ENCODE measurements at places on chromosomes 5 and 9. TPM values are rescaled to one million over a fixed set of nuclear protein-coding genes. Genes with fewer than 3 reads are reported as not detected.

GRCh38 chr9:97703437-97704344, 6.6 kb upstream of the XPA start:
- DNase-seq = no peak
- no peak overlapping the region for H3K4me3 ChIP-seq
- H3K36me3 ChIP-seq = no peaks in the 10 kb centered on the region
- H3K27me3 ChIP-seq = no peaks in the 10 kb centered on the region
- H3K27ac ChIP-seq = peak overlapping the region; percentile 71
- H3K4me1 ChIP-seq = peaks cover 5% of the 10 kb centered on the region

- no peak overlapping the region for H3K4me3 ChIP-seq
Measured at GRCh38 chr9:36328798-36329411, 70.7 kb upstream of the GNE start.

DNA sequence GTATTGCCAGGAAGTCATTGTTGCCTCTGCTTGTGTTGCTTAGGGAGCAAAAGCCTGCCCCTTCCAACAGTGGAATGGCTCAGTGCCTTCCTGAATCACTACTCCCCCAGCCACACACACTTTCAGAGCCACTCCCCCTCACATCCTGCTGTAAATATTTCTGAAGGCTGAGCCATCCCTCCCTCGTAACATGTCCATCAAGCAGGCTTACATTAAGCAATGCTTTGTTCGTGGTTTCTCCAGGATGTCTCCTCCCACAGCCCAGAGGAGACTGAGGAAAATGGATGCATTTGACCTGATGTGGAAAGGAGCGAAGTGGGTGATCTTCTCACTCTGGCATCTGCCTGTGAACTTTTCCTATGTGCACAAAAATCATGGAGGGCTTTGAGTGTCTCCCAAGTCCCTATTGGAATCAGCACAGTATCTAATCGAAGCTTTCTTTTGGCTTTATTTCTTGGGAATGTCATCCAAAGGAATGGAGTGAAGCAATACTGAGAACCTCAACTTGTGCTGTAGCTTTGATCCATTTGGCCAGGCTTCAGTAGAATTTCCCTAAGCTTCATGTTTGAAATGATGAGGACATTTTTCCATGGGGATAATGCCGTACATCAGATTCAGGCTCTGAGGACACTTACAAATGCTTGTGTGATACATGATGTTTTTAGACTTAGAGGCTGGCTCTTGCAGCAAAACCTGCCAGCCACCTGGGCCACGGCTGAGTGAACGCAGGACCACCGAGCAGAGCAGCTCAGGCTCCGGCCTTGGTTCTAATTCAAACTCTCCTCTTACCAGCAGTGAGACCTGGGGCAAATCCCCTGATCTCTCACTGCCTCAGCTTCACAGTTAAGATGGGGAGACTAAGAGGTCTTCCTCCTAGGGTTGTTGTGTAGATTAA, 389.1 kb downstream of the ENC1 start:
- H3K27me3 ChIP-seq = no peaks in the 10 kb centered on the region
- H3K36me3 ChIP-seq = no peaks in the 10 kb centered on the region
- H3K4me1 ChIP-seq = no peaks in the 10 kb centered on the region
- no peak overlapping the region for H3K4me3 ChIP-seq
- no peak for DNase-seq

- H3K36me3 ChIP-seq = no peaks in the 10 kb centered on the region
- DNase-seq = no peak
- no peaks in the 10 kb centered on the region for H3K4me1 ChIP-seq
- H3K4me3 ChIP-seq = no peak overlapping the region
- H3K27me3 ChIP-seq = no peaks in the 10 kb centered on the region
Measured at GRCh38 chr5:6118691-6119090, 259.7 kb downstream of the MED10 start.

- no peaks in the 10 kb centered on the region for H3K36me3 ChIP-seq
- no peaks in the 10 kb centered on the region for H3K27me3 ChIP-seq
- peaks cover 16% of the 10 kb centered on the region for H3K4me1 ChIP-seq
- H3K27ac ChIP-seq = peak overlapping the region; percentile 28
Measured at GRCh38 chr9:133050781-133051180, 11.0 kb upstream of the CEL start.

- H3K4me1 ChIP-seq = peaks cover 51% of the 10 kb centered on the region
- H3K4me3 ChIP-seq = peak overlapping the region; percentile 14
- H3K27ac ChIP-seq = peak overlapping the region; percentile 100
- peak; percentile 92 for DNase-seq
- no peaks in the 10 kb centered on the region for H3K36me3 ChIP-seq
Measured at GRCh38 chr9:129482521-129483414, 138.1 kb downstream of the C9orf50 start.

GRCh38 chr5:151144922-151145321, 12.7 kb downstream of the ANXA6 start:
- no peak for DNase-seq
- H3K4me3 ChIP-seq = no peak overlapping the region
- no peaks in the 10 kb centered on the region for H3K4me1 ChIP-seq
- no peaks in the 10 kb centered on the region for H3K27me3 ChIP-seq

- no peaks in the 10 kb centered on the region for H3K4me1 ChIP-seq
- no peak overlapping the region for H3K4me3 ChIP-seq
- no peak overlapping the region for H3K27ac ChIP-seq
- no peak for DNase-seq
Measured at GRCh38 chr5:57937501-57938173, 455.0 kb upstream of the ACTBL2 start.

- H3K27me3 ChIP-seq = no peaks in the 10 kb centered on the region
- no peak overlapping the region for H3K27ac ChIP-seq
- H3K36me3 ChIP-seq = no peaks in the 10 kb centered on the region
- no peak for DNase-seq
- H3K4me3 ChIP-seq = no peak overlapping the region
Measured at GRCh38 chr5:115531787-115532367, 12.7 kb downstream of the FEM1C start.

DNA sequence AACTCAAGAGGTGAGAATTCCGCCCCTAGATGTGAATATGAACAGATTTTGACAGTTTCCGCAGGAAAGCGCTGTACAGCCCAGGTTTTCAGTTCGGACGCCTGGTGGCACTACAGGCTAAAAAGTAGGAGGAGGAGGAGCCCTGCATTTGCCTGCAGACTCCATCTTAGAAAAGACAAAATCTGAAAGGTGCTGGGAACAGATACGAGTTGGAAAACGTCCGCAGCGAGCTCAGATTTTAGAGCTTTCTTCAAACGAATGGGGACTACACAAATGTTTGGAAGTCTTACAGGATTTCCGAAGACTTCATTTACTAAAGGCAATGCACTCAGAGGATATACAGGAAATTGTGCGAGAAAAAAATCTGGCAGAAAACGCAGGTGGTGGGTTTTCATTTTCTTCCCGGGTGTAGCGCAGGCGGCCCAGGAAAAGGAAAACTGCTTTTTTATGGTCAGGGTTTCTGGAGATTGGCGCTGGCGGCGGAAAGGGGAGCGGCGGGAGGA, 9.9 kb upstream of the PCDHB2 start:
- DNase-seq = peak; percentile 51
- peak overlapping the region; percentile 63 for H3K27ac ChIP-seq
- H3K27me3 ChIP-seq = no peaks in the 10 kb centered on the region
- H3K36me3 ChIP-seq = no peaks in the 10 kb centered on the region

- no peak overlapping the region for H3K27ac ChIP-seq
- H3K27me3 ChIP-seq = no peaks in the 10 kb centered on the region
- no peak overlapping the region for H3K4me3 ChIP-seq
- H3K4me1 ChIP-seq = no peaks in the 10 kb centered on the region
- H3K36me3 ChIP-seq = no peaks in the 10 kb centered on the region
Measured at GRCh38 chr9:99210572-99210971, 11.2 kb downstream of the ALG2 start.

DNA sequence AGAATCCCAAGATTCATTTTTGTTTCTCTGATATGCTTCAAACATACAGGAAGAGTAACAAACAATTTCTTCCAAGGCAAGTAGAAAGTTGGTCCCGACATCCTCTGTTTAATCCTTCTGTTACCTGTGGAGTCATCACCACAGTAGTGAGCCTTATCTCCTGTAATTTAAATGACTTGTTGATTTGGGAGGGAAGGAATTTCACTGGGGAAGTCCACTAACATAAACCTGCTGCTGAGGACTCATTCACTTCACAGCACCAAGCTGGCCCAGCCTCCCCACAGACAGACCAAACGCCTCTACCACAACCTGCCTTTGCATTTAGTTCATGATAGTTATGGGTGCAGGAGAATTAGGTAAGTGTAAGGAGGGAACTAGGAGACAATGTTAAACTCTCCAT, 63.2 kb downstream of the PRKACG start:
- peaks cover 4% of the 10 kb centered on the region for H3K4me1 ChIP-seq
- H3K27ac ChIP-seq = no peak overlapping the region
- no peak overlapping the region for H3K4me3 ChIP-seq
- H3K27me3 ChIP-seq = no peaks in the 10 kb centered on the region

GRCh38 chr5:180034564-180034963, 37.0 kb downstream of the RNF130 start:
- H3K4me3 ChIP-seq = no peak overlapping the region
- DNase-seq = no peak
- H3K4me1 ChIP-seq = no peaks in the 10 kb centered on the region
- H3K27me3 ChIP-seq = no peaks in the 10 kb centered on the region

GRCh38 chr5:11396917-11397316, 507.3 kb downstream of the CTNND2 start:
- H3K27me3 ChIP-seq = no peaks in the 10 kb centered on the region
- DNase-seq = no peak
- no peak overlapping the region for H3K4me3 ChIP-seq
- no peaks in the 10 kb centered on the region for H3K4me1 ChIP-seq

- no peak overlapping the region for H3K4me3 ChIP-seq
- H3K27ac ChIP-seq = no peak overlapping the region
- no peaks in the 10 kb centered on the region for H3K36me3 ChIP-seq
- H3K27me3 ChIP-seq = peaks cover 3% of the 10 kb centered on the region
Measured at GRCh38 chr5:88895681-88896501, 12.9 kb upstream of the MEF2C start.

- H3K36me3 ChIP-seq = no peaks in the 10 kb centered on the region
- no peaks in the 10 kb centered on the region for H3K27me3 ChIP-seq
- no peak overlapping the region for H3K27ac ChIP-seq
- no peaks in the 10 kb centered on the region for H3K4me1 ChIP-seq
- DNase-seq = no peak
Measured at GRCh38 chr9:123191680-123192079, 76.7 kb downstream of the STRBP start.

DNA sequence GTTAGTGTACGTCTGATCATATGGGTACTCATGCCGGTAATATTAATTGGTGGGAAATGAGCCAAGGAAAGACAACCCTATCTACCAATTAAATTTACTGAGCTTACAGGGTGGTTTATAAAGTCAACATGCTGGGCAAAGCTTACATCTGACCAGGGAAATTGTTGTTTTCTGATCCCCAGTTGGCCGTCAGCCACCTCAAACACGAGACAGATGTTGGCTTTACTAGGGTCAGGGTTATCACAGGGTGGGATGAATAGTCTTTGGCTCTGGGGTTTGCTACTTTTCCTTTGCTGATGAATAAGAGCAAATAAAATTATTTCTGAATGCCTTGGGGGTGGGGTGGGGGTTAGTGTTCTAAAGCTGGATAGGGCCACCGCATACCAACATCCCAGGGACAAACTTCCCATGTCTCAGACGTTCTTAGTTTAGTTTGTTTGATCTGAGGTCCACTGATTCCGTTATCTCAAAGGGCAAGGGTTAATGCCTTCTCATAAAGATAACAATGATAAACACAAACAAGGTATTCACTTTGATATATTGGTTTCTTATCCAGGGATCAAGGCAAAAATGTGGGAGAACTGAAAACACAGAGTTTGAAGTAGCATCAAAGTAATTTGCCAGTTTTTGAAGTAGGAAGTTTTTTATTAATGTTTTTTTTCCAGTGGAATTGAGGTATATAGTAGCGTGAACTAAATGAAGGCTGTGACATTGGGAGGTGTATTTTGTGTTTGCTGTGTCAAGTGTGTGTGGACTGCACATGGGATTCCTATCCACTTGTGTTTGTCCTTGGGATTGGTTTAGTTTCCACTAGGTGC, 109.1 kb upstream of the RPS23 start:
- H3K27ac ChIP-seq = no peak overlapping the region
- DNase-seq = no peak
- no peaks in the 10 kb centered on the region for H3K4me1 ChIP-seq
- no peaks in the 10 kb centered on the region for H3K36me3 ChIP-seq
- H3K27me3 ChIP-seq = no peaks in the 10 kb centered on the region

- no peaks in the 10 kb centered on the region for H3K27me3 ChIP-seq
- no peaks in the 10 kb centered on the region for H3K36me3 ChIP-seq
- DNase-seq = no peak
- H3K4me3 ChIP-seq = no peak overlapping the region
- H3K4me1 ChIP-seq = peaks cover 3% of the 10 kb centered on the region
Measured at GRCh38 chr5:116564756-116565490, 9.7 kb downstream of the SEMA6A start.

DNA sequence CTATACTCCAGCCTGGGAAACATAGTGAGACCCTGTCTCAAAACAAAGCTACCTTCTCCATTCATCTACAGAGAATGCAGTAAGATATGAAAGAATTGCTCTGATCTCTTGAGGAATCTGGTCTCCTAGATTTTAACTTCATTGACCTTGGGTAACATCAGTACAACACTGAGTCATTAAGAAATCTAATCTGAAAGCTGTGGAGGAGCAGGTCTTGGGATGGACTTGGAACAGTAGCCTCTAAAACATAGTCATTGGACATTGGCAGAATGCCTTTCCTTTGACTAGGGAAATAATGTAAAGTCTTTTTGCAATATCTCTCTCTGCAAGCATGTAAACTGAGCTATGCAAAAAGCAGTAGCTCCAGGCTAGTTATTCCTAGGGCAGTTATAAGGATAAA, 58.1 kb downstream of the KCNN2 start:
- H3K36me3 ChIP-seq = no peaks in the 10 kb centered on the region
- no peak overlapping the region for H3K27ac ChIP-seq
- no peaks in the 10 kb centered on the region for H3K4me1 ChIP-seq
- H3K4me3 ChIP-seq = no peak overlapping the region
- no peaks in the 10 kb centered on the region for H3K27me3 ChIP-seq
- no peak for DNase-seq

Gene COL15A1
- total RNA-seq = 30.9 TPM

Gene SLC36A1
- 6.5 TPM for total RNA-seq

Gene IL13
- not detected for total RNA-seq

Gene PLAC8L1
- 0.43 TPM for total RNA-seq

Gene BTNL3
- total RNA-seq = not detected

Gene RETREG1
- 15.6 TPM for total RNA-seq

Gene NSUN2
- 25.2 TPM for total RNA-seq

Gene TNFSF8
- 0.55 TPM for total RNA-seq

Gene SUSD3
- 0.16 TPM for total RNA-seq

Measured in pancreas (tissue), 10 donors.